Vagina (tissue), 2 donors: ENCODE measurements at places on chromosomes 6 and 20.

DNA sequence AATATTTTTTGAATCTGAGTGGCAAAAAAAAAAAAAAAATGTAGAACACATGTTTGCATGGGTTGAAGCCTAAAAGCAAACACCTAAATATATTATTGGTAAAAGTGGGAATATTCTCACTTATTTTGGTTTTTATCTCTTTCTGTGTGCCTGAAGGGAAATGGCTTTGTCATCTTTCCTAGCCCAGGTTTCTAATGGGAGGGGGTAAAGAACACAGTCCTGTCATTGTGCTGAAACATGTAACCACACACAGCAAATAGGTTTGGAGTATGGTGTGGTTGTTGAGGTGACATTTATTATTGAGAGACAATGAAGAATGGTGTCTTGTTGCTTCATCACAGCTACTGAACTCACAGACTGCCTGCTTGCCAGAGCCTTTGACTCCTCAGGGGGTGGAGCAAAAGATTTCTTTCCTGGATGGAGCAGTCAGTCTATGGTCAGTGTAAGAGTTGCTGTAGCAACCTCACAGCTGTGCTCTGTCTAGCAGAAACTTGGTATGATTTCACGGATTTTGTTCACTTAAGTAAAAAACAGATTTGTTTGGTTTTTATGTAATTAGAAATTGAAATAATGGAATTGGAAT, 70.2 kb downstream of the CEP57L1 start:
- no peak for DNase-seq
- H3K27me3 ChIP-seq: no peaks in the 10 kb centered on the region
- peaks cover 4% of the 10 kb centered on the region for H3K36me3 ChIP-seq
- H3K27ac ChIP-seq: no peak overlapping the region
- H3K4me1 ChIP-seq: no peaks in the 10 kb centered on the region

DNA sequence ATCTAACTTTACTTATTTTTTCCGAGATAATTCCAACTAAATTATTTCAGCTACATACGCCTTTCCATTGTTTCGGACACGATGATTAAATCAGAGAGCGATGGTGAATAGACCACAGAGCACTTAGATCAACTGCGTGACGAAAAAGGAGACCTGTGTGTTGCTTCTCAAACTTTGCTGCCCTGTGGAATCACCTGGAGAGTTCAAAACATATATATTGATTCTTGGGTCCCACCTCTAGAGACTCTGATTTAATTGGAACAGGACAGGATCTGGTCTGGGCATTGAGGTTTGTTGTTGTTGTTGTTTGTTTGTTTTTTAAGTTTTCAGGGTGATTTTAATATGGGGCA, 401 bp upstream of the TNFRSF21 start:
- peak overlapping the region; percentile 62 for H3K4me3 ChIP-seq
- peaks cover 10% of the 10 kb centered on the region for H3K4me1 ChIP-seq
- H3K27me3 ChIP-seq: no peaks in the 10 kb centered on the region
- no peak overlapping the region for H3K27ac ChIP-seq
- no peak for DNase-seq

GRCh38 chr6:135811644-135812526, 39.6 kb upstream of the PDE7B start:
- H3K4me3 ChIP-seq: no peak overlapping the region
- no peaks in the 10 kb centered on the region for H3K27me3 ChIP-seq
- no peak overlapping the region for H3K27ac ChIP-seq
- no peaks in the 10 kb centered on the region for H3K36me3 ChIP-seq
- H3K4me1 ChIP-seq: no peaks in the 10 kb centered on the region

- no peaks in the 10 kb centered on the region for H3K27me3 ChIP-seq
- no peak overlapping the region for H3K27ac ChIP-seq
- no peaks in the 10 kb centered on the region for H3K36me3 ChIP-seq
- H3K4me3 ChIP-seq: no peak overlapping the region
- H3K4me1 ChIP-seq: no peaks in the 10 kb centered on the region
- DNase-seq: no peak
Observed at GRCh38 chr6:129008591-129008990, 125.7 kb downstream of the LAMA2 start.

GRCh38 chr20:5402903-5403531, 86.3 kb upstream of the PROKR2 start:
- DNase-seq: no peak
- H3K4me1 ChIP-seq: no peaks in the 10 kb centered on the region
- no peak overlapping the region for H3K4me3 ChIP-seq

GRCh38 chr6:140494321-140495108, 1120.1 kb upstream of the CITED2 start:
- no peak for DNase-seq
- no peaks in the 10 kb centered on the region for H3K27me3 ChIP-seq
- no peaks in the 10 kb centered on the region for H3K4me1 ChIP-seq
- no peaks in the 10 kb centered on the region for H3K36me3 ChIP-seq

DNA sequence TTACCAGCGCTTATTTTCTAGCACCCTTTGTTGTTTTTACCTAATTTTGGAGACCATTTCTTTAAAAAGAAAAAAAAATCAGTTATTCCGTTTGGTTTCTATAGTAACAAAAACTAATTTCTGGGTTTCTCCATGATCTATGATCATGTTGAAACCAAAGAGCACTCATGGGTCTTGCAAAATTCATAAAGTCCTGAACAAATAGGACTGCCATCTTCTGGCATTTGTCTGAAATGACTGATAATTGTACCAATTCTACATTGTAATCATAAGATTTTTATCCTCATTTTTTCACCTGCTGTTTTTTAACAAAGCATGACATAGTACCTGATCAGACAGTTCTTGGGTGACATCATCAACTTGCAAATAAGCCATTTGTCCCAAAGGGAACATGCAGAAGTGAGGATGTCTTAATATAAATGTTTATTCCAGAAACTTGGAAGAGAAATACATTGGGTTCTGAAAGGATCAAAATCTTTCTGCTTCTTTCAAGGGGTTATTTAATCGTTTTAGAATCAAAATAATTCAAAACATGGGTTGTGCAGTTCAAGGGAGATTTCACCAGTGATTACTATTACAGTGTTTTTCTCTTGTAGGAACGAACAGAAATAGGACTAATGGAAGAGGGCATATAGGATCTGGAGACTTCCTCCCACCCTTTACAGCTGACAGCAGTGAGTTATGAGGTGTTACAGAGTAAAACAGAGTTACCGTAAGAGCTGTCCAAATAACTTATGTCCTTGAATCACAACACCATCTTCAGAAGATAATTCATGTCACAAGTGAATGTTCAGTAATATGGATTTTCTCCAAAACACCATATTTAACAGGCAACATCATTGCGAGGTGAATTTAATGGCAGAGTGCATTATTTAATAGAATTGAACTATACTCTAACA, 87.1 kb upstream of the GJE1 start:
- no peaks in the 10 kb centered on the region for H3K4me1 ChIP-seq
- no peak for DNase-seq
- H3K4me3 ChIP-seq: no peak overlapping the region

GRCh38 chr6:40672087-40672486, 84.9 kb upstream of the LRFN2 start:
- no peak for DNase-seq
- no peak overlapping the region for H3K4me3 ChIP-seq
- no peaks in the 10 kb centered on the region for H3K36me3 ChIP-seq
- H3K4me1 ChIP-seq: no peaks in the 10 kb centered on the region
- no peak overlapping the region for H3K27ac ChIP-seq
- H3K27me3 ChIP-seq: no peaks in the 10 kb centered on the region

- H3K36me3 ChIP-seq: no peaks in the 10 kb centered on the region
- H3K4me1 ChIP-seq: no peaks in the 10 kb centered on the region
- no peak overlapping the region for H3K27ac ChIP-seq
- H3K27me3 ChIP-seq: no peaks in the 10 kb centered on the region
- no peak for DNase-seq
Observed at GRCh38 chr6:146106532-146106931, 77.7 kb downstream of the GRM1 start.

DNA sequence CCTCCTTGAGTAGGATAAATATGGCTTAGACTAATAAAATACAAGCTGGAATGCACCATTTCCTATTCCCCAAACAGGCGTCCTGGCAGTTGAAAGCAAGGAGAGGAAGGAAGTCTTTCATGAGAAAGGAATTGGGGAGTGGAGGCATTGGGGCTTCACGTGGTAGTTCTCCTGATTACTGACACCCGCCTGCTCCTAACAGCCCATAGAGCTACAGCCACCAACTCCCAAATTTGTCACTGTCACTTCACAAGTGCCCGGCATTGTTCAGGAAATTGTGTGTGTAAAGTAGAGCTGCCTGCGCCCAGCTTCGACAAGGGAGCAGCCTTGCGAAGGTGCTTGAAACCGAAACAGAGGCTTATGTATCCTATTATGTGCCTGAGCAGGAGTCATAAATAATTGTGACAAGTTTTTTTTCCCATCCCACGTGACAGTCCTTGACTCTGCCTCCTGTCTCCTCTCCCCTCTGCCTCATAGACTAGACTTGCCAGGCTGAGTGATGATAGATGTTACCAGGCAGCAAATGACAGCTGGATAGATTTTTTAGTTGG, 301.7 kb upstream of the ZFP64 start:
- H3K4me1 ChIP-seq: no peaks in the 10 kb centered on the region
- no peak for DNase-seq
- peak overlapping the region; percentile 34 for H3K4me3 ChIP-seq
- no peaks in the 10 kb centered on the region for H3K36me3 ChIP-seq
- H3K27ac ChIP-seq: no peak overlapping the region

- no peak overlapping the region for H3K27ac ChIP-seq
- no peaks in the 10 kb centered on the region for H3K36me3 ChIP-seq
- H3K4me1 ChIP-seq: no peaks in the 10 kb centered on the region
- no peak for DNase-seq
- H3K4me3 ChIP-seq: no peak overlapping the region
- no peaks in the 10 kb centered on the region for H3K27me3 ChIP-seq
Observed at GRCh38 chr6:54059683-54060082, 51.6 kb upstream of the MLIP start.

GRCh38 chr20:13670160-13670559, 31.4 kb upstream of the TASP1 start:
- H3K36me3 ChIP-seq: no peaks in the 10 kb centered on the region
- peaks cover 21% of the 10 kb centered on the region for H3K4me1 ChIP-seq
- H3K27ac ChIP-seq: no peak overlapping the region
- H3K4me3 ChIP-seq: no peak overlapping the region

DNA sequence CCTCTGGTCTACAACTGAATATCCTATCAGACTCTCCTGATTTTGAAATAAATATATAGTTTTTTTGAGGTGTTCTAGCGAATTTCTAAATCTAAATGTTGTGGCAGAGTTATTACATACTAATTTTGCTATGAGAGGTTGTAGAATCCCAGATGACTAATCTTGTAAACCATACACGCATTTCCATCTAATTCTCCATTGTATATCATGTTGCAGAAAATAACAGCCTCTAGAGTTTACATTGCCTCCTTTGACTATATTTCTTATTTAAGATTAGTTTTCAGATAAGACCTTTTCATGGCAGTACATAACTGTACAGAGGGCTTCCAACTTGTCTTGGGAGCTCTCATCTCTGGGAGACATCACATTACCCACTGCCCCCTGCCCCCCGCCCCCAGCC, 22.9 kb downstream of the PTPN1 start:
- no peak for DNase-seq
- H3K36me3 ChIP-seq: no peaks in the 10 kb centered on the region
- no peaks in the 10 kb centered on the region for H3K27me3 ChIP-seq
- H3K4me3 ChIP-seq: no peak overlapping the region
- no peak overlapping the region for H3K27ac ChIP-seq

DNA sequence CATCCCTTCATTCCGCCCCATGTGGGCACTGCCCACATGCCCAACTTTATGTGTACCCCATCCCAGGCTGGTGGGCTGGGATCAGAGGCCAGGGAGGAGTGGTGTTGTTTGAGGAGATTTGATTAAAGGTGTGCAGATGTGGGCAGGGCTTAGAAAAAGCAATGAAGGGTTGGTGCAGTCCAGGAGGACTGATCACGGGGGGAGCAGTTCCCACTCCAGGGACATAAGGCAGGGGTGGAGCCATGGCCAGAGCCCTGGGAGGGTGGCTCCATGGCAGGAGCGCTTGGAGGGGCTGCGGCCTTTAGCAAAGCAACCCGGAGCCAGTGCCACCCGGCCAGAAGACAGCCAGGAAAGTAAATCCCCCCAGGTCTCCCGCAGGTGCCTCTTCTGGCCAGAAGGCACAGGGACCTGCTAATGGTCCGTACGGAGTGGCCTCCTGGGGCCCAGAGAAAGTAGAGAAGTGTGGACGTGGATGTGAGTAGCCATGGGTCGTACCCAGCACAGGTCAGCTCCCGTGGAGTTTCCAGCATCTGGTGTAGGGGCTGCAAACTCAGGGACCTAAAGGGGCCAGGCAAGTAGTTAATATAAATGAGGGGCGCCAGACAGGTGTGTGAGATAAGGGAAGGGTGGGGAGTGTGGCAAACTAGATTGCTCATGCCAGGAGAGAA, 62.1 kb upstream of the APCDD1L start:
- no peaks in the 10 kb centered on the region for H3K27me3 ChIP-seq
- H3K4me3 ChIP-seq: no peak overlapping the region
- no peak overlapping the region for H3K27ac ChIP-seq

DNA sequence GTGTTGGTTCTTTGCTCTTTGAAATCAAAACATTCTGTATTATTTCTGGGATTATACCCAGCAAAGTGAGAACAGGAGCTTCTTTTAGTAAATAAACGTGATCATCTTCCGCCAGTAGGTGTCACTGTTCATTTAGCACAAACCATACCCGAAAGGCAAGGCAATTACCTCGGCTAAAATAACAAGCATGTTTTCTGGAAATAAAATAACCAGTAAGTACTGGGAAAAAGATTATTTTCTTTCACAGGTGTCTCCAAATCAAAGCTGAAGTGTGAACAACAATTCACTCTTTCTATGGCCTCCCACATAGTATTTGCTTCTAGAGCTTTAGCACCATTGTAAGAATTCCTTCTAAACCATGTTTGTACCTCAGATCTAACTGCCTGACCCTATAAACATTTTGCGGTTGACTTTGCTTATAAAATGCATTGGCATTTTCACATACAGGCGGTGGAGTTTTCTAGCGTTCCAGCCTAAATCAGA, 144.6 kb upstream of the AGPAT4 start:
- H3K27me3 ChIP-seq: no peaks in the 10 kb centered on the region
- no peaks in the 10 kb centered on the region for H3K36me3 ChIP-seq
- peaks cover 6% of the 10 kb centered on the region for H3K4me1 ChIP-seq

GRCh38 chr20:40970218-40970617, 58.4 kb upstream of the TOP1 start:
- DNase-seq: no peak
- no peak overlapping the region for H3K27ac ChIP-seq
- H3K36me3 ChIP-seq: no peaks in the 10 kb centered on the region
- H3K4me1 ChIP-seq: peaks cover 11% of the 10 kb centered on the region

GRCh38 chr6:40674170-40674569, 87.0 kb upstream of the LRFN2 start:
- H3K27me3 ChIP-seq: no peaks in the 10 kb centered on the region
- no peak overlapping the region for H3K4me3 ChIP-seq
- no peaks in the 10 kb centered on the region for H3K36me3 ChIP-seq

- H3K4me3 ChIP-seq: peak overlapping the region; percentile 39
- H3K4me1 ChIP-seq: peaks cover 59% of the 10 kb centered on the region
- H3K27ac ChIP-seq: peak overlapping the region; percentile 69
- H3K27me3 ChIP-seq: no peaks in the 10 kb centered on the region
- DNase-seq: no peak
Observed at GRCh38 chr6:110329348-110329713, 28.8 kb downstream of the METTL24 start.
